MG63 (cell line): ENCODE measurements at places on chromosomes 2 and 18.

- peak; percentile 44 for DNase-seq
Measured at GRCh38 chr2:37982147-37982582, 57.1 kb downstream of the RMDN2 start.

DNA sequence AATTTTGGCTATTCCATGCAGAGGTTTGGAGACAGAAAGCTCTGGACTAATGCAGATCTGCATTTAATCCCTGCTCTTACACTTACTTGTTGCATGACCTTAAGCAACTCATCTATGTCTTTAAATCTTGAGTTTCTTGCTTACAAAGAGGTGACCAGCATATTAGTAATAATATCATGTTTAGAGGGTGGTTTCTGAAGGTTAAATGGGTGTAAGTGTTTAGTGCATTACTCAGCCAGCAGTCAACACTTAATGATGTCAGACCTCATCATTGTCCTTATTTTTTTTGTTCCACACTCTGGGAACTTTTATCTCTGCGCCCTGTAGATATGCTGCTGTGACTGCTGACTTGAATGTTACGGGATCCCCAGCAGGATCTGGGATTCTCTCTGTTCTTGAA, 1.7 kb downstream of the IL1RL1 start:
- DNase-seq = no peak

DNA sequence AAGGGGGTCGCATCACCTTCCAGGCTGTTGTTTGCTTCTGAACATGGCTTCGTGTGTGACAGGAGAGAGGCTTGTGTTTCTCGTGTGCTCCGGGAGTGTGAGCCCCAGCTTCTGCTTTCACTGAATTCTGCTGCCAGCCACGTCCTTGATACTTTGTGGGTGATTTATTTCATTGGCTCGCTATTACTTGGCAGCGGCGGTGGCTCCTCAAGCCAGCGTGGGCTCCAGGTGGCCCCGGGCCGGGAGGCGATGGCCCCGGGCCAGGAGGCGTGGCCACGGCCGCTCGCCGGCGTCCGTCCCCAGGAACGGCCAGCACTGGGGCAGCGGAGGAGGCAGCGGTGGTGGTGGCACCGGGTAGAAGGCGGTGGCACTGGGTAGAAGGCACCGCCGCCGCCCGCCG, 63.1 kb downstream of the NAPG start:
- DNase-seq = peak; percentile 51

GRCh38 chr2:27182346-27182745, 29.5 kb upstream of the ATRAID start:
- DNase-seq = peak; percentile 62

DNA sequence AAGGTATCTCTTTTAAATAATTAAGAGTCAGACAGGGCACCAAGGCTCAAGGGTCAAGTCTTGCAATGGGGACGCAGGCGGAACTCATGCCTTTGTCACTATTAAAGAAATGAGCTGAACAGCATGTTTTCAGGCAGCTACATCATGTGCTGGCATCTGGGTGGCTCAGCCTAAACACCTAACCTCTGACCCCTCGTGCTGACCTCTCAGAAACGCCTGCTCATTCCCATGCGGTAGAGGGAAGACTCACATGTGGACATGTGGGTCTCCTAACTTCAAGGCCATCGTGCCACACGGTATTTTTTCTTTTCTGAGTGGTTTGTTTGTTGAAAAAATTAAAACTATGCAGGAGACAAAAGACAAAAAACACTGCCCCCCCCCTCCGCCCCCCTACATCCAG, 31.3 kb downstream of the CYP27C1 start:
- DNase-seq = no peak

DNA sequence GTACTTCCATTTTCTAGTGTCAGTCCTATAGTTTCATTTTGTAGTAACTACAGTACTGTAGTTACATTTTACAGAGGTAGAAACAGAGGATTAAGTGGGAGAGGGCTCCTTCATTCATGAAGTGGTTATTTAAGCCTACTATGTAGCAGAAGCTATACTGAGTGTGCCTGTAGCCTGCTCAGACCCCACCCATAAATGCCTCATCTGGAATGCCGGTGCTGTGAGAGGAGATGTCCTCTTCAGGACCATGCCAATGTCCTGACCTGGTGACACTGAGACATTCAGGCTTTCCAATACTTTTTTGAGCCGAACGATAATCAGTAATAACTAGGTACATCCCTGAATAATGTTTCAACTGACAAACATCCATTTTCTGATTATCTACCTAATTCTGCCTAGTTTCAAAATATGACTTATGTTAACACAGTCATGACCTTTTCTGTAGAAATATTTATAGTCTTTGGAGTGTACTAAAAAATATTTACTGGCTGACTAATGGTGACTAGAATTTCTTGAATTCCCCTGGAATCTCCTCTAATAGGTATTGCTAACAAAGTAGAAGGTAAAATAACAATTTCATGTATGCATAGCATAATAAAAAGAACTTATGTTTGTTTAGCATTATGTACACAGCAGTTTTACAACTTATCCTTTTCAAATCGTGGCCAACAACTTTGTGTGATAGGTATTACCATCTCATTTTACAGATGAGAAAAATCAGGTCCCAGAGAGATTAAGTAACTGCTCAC, 10.2 kb upstream of the ARHGAP28 start:
- peak; percentile 23 for DNase-seq

DNA sequence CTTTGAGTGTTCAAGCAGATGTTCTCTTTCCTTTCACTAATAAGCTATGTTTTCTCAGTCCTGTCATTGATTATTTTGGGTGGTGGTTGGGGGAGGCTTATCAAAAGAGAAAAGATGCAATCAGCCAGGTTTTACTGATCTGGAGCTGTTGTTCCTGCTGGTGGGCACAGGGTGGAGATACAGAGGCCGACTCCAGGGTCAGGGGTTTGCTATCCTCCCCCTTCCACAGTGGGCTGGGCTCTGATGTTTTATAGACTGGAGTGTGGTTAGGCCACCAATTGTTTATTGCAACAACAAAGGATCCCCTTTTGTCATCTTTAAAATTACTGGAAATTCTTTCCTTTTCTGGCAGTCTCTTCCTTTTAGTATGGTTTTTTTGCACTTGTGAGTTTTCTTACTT, 120.5 kb downstream of the TANC1 start:
- DNase-seq = no peak

GRCh38 chr2:207891086-207891844, 121.6 kb upstream of the FZD5 start:
- DNase-seq = no peak

GRCh38 chr2:234422273-234422732, 74.6 kb downstream of the ARL4C start:
- peak; percentile 62 for DNase-seq

DNA sequence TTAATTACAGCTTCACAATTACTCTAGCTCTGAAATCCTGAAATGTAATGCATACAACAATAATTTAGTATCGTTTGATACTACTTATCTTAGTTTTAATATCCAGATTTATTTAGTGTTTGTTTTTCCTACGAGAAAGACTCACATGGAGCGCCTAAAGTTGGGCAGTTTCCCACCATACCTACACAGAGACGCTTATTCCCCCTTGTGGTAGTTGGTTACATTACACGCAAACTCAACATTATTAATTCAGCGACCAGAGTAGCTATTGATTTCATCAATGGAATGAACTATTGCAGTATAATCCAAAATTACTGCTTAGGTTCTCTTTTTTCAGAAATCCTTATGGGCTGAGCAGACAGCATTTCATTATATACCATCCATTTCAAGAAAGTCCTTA, 164.0 kb upstream of the REG3G start:
- DNase-seq = no peak

DNA sequence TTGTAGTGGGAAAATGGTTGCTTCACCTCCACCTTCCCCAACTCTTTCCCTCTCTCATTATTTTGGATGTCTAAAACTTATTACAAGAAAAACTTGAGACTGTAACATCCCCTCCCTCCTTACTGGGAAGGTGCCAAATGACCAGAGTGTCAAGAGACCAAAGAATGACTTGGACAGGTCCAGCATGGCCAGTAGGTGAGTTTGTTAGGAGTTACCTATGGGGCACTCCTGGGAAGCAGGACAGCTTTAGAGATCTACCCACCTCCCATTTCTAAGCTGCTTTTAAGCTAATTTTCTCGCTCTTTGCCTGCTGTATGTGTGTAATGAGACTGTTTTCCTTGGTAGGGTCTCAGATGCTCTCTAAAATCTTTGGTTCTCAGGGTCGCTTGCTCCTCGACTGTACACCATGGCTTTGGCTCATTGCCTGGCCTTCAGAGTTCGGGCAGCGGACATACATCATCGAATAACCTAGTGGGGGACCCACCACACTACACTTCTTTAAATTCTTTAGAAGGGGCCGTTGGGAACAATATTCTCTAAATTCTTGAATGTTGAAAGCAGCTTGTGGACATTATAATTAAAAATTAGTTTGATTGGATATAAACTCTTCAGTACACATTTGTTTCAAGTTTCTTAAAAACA, 45.2 kb downstream of the SLC30A6 start:
- DNase-seq = no peak

- DNase-seq = no peak
Measured at GRCh38 chr18:72155327-72155726, 388.8 kb downstream of the CBLN2 start.
